Upper lobe of right lung (tissue), 1 donor: ENCODE measurements at places on chromosomes 11 and 22. TPM values are rescaled to one million over a fixed set of nuclear protein-coding genes. Genes with fewer than 3 reads are reported as not detected.
A peak's percentile ranks its signal among the peaks of the same experiment; 100 is the strongest.

DNA sequence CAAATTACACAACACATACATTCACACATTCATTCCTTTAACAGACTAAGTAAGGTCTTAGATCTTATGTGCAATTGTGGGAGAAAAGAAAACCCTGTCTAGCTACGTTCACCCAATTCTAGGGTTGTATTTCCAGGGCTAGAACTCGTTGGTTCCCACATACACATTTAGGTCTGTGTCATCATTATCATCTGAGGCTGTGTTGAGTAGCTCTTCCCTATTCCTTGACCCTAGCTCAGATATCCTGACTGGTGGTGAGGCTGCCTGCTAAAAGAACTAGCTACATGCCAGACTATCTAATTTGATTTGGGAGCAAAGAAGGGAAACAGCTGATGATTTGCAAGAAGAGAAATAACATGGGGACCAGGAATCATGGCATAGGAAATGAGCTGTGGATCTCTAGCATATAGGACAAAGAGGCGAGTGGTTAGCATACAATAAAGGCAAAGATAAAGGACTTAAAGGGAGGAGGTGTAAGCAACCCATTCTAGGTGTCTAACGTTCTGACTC lies 27.5 kb upstream of the OR10G7 start:
- DNase-seq = no peak

Gene PYGM
- total RNA-seq = 2.0 TPM

DNA sequence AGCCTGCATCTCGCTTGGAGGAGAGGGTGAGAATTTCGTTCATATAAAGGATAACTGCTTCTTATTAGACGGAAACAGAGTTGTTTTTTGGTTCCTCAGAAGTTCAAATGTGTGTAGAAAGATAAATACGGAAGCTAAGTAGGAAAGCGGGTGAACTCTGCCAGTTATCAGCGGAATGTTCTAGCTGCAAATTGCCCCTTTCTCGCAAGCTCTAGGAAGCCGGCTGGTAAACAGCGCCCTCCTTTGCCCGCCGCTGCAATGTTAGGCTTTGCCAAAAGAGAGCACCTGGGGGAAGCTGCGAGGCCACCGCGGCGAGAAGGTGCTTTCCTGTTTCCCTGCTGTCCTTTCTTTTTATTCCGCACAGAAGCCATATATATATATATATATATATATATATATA lies 67.0 kb downstream of the IGLL5 start:
- DNase-seq = peak; percentile 61

DNA sequence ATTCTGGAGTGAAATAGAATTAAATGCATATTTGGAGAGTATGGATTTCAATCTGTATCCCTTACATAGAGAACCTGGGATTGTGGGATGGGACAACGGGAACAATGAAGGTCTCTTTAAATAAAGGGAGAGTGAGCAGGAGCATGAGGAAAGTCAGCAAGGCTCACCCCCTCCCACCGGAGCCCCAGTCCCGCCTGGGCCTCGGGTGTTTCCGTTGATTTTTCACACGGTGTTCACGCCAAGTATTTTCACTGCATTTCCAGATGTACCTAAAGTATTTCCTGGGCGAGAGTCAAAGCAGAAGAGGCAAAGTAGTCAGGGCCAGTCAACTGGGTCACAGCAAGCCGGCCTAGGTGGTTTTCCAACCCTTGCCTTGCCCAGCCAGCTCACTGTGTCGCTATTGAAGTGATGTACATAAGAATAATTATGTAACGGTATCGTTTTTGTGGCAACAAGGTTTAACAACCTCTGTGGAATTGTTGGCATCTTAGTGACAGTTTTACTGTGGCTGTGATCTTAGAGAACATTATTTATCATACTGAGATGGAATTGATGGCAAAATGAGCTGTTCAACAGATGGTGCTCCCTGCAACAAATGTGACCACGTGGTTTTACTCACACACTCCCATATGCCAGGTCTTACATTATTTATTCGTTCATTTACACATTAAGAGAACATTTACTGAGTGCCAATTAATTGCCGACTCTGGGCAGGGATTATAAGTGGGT lies 177.3 kb downstream of the ADAMTS15 start:
- DNase-seq = no peak

- DNase-seq = no peak
Observed at GRCh38 chr22:31983911-31984656, 39.7 kb downstream of the YWHAH start.

DNA sequence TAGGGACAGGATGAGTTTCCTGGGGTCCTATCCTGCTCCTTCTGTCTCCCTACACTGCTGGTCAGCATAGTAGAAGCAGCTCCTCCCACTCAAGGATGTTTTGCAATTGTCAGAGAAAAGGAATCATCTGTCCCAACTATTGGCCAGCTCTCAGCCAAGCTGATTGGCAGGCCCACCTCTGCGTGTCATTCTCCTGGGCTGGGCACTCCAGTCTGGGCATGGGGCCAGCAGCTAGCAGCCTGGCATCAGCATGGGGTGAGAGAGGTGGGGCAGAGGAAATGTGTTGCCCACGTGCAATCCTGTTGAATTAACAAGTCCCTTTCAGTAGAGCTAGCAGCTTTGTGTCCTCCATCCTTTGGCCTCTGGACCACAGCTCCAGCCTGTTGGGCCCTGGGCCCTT lies 14.1 kb downstream of the ANKK1 start:
- peak; percentile 89 for DNase-seq
